CD4-positive, alpha-beta T cell treated with Interleukin-10 for 1 hour (primary cell): ENCODE measurements at places on chromosomes 4 and X.

DNA sequence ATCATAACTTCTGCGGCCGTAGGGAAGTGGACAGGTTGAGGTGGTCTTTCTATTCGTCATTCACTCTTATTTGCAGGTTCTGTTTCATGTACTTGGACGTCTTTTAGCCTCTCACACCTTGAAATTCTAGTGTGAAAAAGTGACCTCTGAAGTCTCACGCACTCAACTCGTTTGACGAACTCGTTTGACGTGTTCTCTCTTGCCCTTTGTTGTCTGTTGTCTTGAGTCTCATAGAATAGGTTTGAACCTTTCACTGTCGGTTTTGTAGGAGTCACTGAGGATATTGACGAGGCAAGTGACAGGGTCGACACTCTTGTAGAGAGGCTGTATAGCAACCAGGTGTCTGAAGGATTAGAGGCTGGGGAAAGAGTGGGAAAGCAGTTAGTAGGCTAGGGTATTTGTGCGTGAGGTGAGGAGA lies 1.1 kb upstream of the PGRMC2 start:
- DNase-seq, result peak; percentile 52

DNA sequence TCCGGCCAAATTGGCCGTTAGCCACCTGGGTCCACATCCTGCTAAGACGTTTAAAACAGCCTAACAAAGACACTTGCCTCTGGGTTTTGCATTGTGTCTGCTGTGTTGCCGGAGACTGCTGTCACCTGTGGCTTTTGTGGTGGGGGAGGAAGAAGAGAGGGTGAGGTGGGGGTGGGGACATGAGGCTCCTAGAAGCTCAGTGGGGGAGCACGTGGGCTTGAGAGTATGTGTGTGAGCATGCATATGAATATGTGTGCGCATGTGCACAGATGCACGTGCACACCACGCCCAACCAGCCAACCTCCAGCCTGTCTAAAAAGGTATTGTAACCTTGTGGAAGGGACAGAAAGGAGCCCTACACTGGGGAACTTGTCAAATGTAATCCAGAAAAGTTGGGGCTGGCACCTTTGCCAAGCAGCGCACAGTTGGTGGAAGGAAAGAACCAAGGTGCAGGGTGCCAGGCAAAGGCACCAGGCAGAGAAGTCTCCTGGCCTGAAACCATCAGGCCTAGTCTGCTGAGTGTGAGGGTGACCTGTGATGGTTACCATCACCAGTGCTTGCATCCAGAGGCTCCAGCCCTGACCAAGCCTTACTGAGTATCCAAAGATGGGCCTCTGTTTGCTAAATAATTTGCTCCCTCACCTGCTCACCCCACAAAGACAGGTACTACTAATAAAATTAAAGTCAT lies 10.1 kb upstream of the SASH3 start:
- DNase-seq, result peak; percentile 82

DNA sequence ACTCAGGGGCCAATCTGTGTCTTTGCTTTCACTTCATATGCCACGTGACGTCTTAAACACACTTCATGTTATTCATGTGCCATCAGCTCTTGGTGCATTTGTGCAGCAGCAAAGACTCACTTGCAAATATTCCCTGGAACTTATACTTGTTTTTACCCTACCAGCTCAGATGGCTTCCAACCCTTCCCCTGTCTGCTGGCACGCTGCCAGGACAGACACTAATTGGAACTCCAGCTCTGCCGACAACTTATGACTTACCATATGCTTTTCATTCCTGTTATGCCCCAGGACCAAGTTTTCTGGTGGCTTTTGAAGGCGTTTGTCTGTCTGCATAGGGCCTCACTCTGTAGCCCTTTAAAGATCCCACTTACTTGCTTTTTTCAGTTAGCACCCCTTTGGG lies 261.7 kb upstream of the GNPDA2 start:
- DNase-seq, result no peak

- DNase-seq, result no peak
Measured at GRCh38 chrX:70039758-70040157, 10.0 kb downstream of the AWAT2 start.

DNA sequence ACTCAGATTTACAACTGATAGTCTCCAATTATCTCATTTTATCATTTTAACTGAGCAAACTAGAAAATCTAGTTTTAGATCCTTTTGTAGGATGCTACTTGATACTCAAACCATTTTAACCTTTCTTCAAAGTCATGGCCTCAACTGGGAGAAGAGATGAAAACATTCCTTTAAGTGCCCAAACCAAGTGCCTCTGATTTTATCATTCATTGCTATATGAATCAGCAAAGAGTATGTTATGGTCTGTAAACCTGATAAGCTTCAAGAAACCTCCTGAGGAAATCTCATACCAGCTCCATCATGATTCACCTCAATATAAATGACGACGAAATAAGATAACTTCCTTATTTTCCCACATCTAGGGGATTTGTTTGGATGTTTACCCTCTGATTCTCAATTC lies 119.9 kb downstream of the FAM13A start:
- DNase-seq, result no peak

- peak; percentile 29 for DNase-seq
Measured at GRCh38 chr4:184237612-184238011, 19.9 kb upstream of the ENPP6 start.

- DNase-seq, result no peak
Measured at GRCh38 chr4:145231906-145232700, 51.7 kb upstream of the OTUD4 start.

DNA sequence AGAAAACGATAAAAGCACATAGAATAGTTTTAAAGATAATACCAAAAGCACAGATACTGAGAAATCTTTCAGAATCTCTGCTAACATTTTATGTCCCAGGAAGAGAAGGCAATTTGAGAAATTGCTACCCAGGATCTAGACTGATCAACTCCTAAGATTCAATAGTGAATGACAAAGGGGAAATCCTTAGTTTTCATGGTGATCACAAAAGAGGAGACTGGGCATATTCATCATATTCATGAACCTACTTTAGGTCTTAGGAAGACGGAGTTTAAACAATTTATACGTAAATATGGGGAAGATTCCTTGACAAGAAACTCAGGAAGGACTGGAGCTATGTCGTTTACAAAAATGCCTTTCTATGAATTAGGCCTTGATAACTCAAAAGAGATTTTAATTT lies 87.3 kb downstream of the SHISA3 start:
- DNase-seq, result no peak

- no peak for DNase-seq
Measured at GRCh38 chr4:22466581-22466980, 49.3 kb downstream of the ADGRA3 start.

DNA sequence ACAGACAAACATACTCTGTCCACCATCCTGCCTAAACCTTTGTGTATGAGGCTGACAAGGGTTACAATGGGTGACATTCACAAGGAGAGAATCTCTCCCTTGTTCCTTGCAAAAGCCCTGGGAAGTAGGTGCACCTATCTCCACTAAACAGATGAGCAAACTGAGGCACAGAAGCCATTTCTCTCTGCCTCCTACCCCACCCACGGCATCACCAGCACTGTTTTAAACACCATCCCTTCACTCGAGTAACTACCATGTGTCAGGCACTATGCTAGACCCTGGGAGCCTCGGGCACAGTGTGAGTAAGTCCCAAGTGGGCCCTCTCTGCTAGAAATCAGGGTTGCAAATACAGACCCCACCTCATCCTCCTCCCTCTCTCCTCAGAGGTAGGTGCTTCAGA lies 899 bp downstream of the LYAR start:
- DNase-seq, result no peak

DNA sequence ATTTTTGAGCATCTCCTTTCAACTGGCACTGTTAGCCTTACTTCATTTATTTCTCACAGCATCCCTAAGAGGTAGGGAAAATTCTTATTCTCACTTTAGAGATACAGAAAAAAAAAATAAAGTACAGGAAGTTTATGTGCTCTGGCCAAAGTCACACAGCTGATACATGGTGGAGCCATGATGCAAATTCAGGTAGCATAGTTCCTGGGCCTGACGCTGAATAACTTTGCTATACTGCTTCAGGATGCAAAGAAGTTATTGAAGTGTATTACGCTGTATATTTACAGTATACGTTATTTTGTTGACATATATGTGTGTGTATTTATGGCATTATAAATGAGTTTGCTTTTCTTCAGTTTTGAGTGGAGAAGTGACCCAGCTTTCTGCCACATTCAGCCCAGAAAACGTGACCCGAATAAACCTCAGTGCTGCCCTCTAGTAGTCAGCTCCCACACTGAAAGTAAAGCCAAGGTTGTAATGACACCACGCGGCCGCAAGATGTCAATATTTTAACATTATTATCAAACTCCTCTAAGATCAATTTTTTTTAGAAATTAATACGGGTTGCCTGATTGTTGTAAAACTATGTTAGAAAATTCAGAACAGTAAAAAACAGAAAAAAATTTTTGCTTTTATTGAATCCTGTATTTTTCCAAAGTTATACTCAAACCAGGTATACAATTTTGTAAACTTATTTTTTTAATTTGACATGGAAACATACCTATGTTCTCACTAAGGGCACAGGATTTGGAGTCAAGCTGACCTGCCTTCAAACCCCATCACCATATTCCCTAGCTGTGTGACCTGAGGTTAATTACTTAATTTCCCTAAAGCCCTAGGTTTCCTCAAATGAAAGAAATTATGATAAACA lies 3.8 kb upstream of the GUCY2F start:
- DNase-seq, result peak; percentile 70

DNA sequence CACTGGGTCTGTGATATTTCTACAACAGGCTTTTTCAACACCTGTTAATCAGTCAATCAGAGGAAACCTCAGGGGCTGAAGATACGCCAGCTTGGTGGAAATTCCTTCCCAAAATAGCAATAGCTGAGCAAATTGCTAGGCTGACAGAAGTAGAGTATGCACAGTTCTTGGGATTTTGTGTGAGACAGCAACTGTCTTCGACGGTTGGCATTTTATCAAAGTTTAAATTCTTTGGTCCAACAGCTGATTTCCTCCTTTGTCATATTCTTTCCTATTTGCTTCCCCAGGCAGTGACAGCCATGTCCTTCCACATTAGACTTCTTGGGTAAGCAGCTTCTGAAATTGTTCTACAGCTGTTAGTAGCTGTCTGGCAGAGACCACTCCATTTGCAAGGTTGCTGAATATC lies 8.0 kb upstream of the PALLD start:
- no peak for DNase-seq

GRCh38 chr4:5399124-5399523 lies 309.2 kb downstream of the EVC2 start:
- DNase-seq, result no peak

DNA sequence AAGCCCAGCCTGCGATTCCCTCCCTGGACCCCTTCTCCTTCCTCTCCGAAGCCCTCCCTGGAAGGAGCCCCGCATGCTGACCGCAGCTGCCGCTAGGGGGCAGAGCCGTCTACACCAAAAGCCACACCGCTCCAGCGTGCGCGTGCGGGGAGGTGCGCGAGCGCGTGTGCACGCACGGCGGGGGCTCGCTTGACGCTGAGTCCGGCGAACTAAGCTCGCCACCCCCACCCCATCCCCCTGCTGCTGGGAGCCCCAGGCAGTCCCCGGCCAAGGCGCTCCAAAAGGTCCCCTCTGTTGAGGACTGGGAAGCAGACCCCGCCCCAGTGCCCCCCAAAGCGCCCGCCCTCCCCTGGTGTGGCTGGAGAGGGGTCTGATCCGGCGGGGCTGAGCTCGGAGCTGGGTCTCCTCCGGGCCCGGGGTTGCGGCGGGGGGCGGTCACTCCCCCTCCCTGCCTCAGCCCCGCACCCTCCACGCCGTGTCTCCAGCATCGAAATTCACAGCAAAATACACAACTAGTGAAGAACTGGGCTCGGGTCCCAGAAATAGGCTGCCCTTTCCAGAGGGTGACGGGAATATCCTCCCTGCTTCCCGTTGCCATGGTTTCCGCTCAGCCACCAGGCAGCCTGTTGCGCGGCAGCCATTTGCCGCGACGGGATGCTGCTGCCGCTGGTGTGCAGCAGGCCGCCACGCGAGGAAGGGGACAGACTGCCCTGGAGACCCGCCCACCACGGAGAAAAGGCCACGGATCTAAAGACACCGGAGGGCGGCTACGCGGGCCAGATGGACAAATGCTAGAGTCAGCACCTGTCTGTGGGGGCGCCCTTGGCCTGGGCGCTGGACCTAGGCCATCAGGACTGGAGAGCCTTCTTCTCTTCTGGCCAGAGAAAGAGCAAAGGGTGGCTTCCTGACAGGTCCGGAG lies 11.2 kb upstream of the CCNQ start:
- peak; percentile 79 for DNase-seq

- DNase-seq, result peak; percentile 37
Measured at GRCh38 chr4:3202836-3203820, 45.8 kb upstream of the MSANTD1 start.

GRCh38 chr4:142557239-142557801 lies 288.8 kb downstream of the INPP4B start:
- DNase-seq, result no peak

- DNase-seq, result no peak
Measured at GRCh38 chr4:174406383-174406782, 115.9 kb downstream of the HPGD start.
